GM10248 (cell line): ENCODE measurements at places on chromosomes 3 and 15.

GRCh38 chr3:13880811-13881156 is 913 bp upstream of the WNT7A start:
- DNase-seq = no peak

- no peak for DNase-seq
These were observed 1001.0 kb downstream of the FHIT start for GRCh38 chr3:60250206-60250605.

DNA sequence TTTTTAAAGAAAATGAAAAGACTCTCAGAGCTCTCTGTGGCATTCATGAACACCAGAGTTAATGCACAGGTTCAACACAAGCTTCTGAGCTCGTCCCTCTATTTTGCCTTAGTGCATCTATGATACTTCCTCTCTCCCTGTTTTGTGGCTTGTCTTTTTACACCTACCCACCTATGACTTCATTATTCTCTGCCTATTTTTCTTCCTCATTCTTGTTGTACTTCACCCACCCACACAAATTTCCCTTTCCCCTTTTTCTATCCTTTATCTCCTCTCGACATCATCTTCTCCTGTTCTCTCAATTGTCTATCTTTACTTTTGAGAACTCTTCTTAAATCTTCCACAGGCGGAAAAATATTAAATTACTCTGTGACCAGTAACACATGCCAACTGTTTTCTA is 48.6 kb downstream of the OR5H15 start:
- no peak for DNase-seq

DNA sequence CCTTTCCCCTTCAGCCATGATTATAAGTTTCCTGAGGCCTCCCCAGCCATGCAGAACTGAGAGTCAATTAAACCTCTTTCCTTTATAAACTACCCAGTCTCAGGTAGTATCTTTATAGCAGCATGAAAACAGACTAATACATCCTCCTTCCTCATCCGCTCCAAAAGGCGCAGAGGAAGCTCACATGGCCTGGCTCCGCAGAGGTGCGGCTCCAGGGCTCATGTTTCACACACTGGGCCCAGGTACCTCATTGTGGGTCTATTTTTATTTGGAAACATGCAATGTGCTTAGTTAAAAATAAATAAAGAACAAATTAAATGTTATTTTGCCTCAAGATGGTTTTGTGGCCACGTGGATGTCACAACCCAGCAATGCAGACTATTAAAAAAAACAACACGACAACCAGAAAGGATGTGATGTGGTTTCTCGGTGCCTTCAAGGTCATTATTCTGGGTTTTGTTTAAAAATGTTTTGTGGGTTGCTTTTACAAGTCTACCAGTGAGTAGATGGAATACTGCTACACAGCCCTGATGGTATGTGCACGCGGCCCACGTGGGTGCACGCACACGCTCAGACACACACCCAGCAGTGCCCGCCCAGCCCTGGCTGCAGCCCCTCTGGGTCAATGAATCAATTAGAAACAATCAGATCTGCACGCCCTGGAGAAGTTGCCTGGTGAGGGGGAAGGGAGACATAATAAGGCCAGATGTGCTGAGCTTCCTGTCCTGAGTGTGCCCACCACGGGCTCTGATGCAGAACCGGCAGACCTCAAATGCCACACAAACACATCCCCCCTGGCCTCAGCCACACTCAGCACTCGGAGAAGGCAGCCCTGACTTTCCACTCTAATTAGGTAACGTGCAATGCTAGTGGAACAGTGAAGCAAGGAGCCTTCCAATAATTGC is 140.1 kb downstream of the ADAMTS17 start:
- DNase-seq = no peak

DNA sequence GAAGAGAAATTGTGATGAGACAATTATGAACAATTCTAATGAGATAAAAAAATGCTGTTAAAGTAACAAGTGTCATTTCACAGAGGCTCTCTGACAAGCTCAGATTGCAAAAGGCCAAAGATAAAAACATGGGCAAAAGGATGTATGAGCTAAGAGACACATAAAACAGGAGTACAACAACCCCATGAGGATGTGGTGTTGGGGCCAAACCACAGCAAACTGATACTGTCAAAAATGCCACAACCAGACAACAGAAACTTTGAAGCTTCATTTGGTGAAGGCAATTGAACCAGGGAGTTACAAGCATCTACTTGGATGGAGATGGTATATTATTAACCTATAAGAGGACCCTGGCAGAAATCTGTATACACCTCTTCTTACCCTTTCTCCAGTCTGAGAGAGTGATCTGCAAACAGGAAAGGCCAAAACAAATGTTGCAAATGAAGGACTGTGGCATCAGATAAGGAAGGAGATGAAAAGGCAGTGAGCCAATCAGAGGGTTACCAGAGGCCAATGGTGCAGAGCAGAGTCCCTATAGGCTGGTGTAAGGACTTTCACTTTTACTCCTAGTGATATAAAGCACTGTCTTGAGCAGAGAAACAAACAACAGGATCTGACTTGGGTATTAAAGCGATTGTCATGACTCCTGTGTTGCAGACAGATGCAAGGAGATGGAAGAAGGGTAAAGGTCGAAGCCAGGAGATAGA is 659.0 kb downstream of the NTRK3 start:
- no peak for DNase-seq

DNA sequence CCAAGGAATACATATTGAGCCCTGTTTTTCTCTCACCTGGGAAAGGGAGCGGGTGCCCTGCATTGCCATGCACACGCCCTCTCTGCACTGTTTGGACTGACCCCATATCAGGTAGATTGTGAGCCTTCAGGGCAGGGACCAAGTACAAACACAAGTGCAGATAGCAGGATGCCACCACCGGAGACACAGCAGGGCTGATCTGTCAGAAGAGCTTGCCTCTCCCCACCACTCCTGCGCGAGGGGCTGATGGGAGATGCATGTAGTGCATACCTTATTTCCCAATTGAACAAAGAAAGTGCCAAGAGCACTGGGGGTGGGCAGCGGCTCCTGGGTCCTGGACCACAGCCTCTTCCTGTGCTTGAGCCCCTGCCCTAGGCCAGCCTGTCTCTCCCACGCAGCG is 9.0 kb upstream of the SLCO2A1 start:
- no peak for DNase-seq

- no peak for DNase-seq
These were observed 28.8 kb downstream of the GOLIM4 start for GRCh38 chr3:168066882-168067281.
